ENCODE measurements at places on chromosomes 13 and 19.

GRCh38 chr13:50829896-50830295 is 13.6 kb downstream of the DLEU7 start:
- DNase-seq = no peak

GRCh38 chr13:39406688-39407087 is 196.3 kb downstream of the LHFPL6 start:
- DNase-seq = no peak

DNA sequence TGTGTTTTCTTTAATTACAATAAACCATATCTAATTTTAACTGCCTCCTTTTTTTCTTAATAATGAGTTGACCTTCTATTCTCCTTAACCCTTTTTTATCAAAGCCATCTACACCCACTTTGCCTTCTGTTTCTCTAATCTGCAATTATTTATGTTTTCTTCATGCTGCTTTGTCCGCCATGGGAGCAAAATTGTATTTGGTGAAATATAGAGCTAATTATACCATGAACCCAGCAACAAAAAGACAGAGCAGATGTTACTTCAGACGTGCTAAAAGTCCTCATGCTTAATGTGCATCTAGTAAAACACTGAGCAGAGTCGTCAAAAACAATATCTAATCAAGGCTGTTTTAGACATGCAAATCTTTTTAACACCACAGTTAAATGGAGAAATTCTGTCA is 264.7 kb downstream of the DACH1 start:
- DNase-seq = no peak

GRCh38 chr13:110119935-110120905 is 186.7 kb downstream of the COL4A1 start:
- no peak for DNase-seq

DNA sequence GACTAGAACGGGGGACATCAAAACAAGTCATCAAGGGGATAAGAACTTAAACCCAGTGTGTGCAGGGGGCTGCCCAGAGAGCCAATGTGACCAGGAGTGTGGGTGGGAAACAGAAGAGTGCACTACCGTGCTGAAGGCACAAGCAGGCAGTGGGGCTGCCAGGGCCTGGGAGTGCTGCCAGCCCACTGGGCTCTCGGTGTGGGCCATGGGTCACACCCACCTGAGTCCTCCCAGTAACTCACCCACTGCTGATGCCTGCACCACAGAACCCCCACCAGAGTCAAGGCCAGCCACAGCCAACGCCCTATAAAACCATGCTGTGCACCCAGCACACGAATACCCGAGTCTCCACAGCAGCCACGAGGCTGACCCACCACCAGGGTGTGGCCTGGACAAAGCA is 8.5 kb downstream of the MED26 start:
- no peak for DNase-seq

GRCh38 chr13:79867254-79867653 is 386.3 kb downstream of the NDFIP2 start:
- DNase-seq = no peak

DNA sequence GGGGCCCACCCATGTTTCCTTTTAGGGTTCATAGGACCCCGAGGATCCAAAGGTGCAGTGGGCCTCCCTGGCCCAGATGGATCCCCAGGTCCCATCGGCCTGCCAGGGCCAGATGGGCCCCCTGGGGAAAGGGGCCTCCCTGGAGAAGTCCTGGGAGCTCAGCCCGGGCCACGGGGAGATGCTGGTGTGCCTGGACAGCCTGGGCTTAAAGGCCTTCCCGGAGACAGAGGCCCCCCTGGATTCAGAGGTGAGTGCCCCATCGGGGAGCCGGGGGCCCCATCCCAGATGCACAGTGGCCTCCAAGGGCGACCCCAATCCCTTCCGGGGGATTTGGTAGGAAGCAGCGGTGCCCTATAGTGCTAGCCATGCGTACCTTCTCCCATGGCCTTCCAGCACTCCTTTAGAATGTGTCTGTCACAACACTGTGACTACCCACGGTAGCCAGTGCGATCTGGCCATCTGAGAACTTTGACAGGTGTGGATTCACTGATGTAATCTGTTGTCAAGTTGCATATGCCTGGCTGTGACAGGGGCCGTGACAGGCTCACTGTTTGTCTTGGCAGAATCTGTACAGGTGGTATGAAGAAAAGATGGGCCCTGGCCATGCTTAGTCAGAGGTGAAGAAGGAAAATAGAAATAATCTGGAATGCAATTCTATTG is 88.5 kb downstream of the RAB20 start:
- DNase-seq = no peak

DNA sequence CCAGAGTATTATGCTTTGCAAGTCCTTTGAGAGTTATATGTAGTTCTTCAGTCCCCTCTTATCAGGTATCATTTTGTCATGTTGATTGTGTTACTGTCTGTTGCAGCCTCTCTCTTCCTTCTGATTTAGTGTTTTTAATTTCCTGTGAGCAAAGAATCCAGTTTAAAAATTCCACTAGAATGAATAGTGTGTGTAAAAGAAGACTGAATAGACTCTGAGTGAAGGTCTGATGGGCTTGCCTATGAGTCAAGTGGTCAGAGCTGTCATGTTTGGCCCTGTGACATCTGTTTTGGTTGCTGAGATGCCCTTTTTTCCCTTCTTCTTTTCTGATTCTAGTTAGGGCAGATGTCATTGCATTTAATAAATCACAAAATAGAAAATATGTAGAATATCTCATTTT is 23.3 kb upstream of the KCTD4 start:
- no peak for DNase-seq

DNA sequence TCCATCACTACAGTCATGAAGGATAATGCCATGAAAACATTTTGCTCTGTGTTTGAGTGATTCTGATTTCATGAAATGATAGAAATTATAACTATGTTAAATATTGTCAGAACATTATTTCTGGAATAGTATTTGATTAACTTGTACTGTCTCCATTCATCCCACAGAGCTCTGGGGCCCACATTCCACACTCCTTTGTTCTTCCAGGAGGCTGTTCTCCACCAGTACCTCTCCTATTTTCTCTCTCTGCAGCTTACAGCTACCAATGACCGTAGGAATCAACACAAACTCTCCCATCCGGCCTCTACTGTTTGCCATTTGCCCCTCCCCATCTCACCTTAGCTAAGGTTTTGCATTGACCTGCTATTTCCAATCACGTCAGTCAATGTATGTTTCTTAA is 240.9 kb downstream of the LMO7 start:
- DNase-seq = no peak

DNA sequence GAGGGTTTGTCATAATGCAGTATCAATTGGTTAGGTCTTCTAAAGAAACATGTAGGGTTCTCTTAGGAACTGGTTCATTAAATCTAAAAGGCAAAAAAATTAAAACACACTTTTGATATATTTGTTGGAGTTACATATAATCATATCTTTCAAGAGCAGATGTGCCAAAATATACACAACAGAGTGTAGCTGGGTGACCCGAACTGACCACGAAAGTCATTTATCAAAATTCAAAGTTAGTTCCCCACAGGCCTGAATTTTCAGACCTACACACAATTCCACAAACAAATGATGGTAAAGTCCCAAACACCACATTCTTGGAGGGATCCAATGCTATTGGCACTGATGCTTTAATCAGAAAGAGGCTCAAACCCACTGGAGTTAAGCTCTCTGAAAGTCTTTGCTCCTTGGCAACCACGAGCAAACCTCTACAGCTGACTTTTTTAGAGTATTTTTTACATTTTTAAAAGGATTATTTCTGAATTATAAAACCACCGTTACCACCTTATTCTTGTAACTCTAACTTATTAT is 50.9 kb downstream of the IRS2 start:
- no peak for DNase-seq

DNA sequence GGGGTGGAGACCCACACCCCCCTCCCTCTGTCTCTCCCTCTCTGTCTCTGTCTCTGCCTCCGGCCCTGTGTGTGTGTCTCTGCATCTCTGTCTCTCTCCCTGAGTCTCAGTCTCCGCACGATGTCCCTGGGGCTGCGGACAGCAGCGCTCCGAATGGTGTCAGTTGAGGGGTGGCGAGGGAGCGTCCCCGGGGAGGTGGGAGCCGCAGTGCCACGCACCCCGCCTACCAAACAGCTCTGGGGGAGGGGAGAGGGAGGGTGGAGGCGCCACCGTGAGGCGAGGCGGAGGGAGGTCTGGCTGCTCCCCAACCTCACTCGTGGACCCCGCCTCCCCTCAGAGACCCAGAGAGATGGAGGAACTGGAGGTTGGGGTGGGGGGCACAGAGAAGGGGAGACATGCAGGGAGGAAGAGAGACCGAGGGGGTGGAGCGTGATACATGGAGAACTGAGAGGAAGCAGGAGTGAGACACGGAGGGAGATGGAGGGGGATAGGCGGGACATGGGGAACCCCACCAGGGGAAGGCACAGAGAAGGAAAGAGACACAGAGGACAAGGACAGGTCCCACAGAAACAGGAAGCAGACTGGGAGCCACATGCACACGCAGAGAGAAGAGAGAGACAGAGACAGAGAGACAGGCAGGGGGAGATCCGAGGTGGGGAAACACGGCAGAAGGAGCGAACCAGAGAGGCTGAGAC is 7.2 kb downstream of the ERFL start:
- DNase-seq = no peak

- no peak for DNase-seq
These were observed 76.0 kb downstream of the RASA3 start for GRCh38 chr13:114056205-114057013.

- no peak for DNase-seq
These were observed 741 bp upstream of the CADM4 start for GRCh38 chr19:43640424-43640757.

- DNase-seq = no peak
These were observed 3.7 kb downstream of the TINCR start for GRCh38 chr19:5563935-5564612.

Data from CD4-positive, alpha-beta T cell treated with Interleukin-2 at 100 ng/mL for 4 hours (primary cell).